ENCODE measurements at places on chromosomes 3 and 15. TPM values are rescaled to one million over a fixed set of nuclear protein-coding genes. Genes with fewer than 3 reads are reported as not detected.

Gene PLA2G4B
- total RNA-seq: 8.3 TPM

Gene TMEM40
- not detected for total RNA-seq

Gene CORO2B
- total RNA-seq: 7.9 TPM

Gene IREB2
- 48.7 TPM for total RNA-seq

Gene EOMES
- 1.3 TPM for total RNA-seq

Gene CCDC9B
- 60.0 TPM for total RNA-seq

Gene KCNMB2
- total RNA-seq: 4.4 TPM

Gene CHRFAM7A
- total RNA-seq: 2.7 TPM

Gene IL12A
- total RNA-seq: 0.22 TPM

Gene PRTG
- 6.4 TPM for total RNA-seq

Gene LNP1
- 4.4 TPM for total RNA-seq

Gene ZFAND6
- 72.3 TPM for total RNA-seq

All from kidney (tissue), 22 donors.